ENCODE measurements at places on chromosomes 6 and 20.

DNA sequence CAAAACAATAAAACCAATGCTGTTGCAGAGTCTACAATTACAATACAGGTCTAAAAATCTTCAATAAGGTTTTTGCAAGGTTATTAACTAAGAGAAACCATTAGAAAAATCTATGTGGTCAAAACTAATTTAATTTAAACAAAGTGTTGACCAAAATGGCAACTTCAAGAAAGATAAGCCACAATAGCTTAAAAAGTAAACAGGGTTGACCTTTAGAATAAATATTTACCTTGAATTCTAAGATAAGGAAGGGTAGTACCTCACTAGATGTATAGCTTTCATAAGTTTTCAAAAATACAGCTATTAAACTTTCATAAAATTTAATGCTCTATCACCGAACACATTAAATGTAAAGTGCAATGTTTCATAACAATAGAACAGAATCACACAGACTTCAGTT is 11.4 kb downstream of the RTN4IP1 start:
- no peak for DNase-seq

DNA sequence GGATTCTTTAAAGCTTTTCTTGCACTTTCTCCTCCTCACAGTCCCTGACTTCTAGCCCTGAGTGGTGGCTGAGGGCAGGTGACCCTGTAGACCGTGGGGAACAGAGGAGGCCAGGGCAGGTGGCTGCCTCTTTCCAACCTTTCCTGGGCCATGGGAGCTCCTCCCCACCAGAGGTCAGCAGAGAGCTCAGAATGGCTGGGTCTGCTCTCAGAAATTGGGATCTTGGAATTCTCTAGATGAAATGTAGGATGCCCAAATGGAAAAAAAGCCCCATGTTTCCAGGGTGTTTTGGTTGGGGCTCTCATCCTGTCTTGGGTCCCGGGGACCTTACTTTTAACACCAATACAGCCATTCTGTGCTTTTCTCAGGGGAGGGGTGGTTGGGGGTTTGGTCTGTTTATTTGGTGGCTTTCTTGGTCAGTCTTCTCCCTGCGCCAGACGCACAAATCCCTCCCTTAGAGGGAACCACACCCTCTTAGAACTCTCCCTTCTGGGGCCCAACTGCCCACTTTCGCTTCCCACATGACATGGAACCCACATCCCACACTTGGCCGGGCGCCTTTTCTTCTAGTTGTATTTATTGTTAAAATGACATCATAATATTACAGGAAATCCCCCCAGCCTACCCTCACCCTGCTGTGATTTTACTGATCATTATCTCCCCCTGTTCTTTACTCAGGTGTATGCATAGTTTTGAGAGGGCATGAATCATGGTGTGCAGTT is 17.9 kb downstream of the GNAS start:
- peak; percentile 84 for DNase-seq

GRCh38 chr6:118285791-118286190 is 262.3 kb upstream of the PLN start:
- DNase-seq, result no peak

DNA sequence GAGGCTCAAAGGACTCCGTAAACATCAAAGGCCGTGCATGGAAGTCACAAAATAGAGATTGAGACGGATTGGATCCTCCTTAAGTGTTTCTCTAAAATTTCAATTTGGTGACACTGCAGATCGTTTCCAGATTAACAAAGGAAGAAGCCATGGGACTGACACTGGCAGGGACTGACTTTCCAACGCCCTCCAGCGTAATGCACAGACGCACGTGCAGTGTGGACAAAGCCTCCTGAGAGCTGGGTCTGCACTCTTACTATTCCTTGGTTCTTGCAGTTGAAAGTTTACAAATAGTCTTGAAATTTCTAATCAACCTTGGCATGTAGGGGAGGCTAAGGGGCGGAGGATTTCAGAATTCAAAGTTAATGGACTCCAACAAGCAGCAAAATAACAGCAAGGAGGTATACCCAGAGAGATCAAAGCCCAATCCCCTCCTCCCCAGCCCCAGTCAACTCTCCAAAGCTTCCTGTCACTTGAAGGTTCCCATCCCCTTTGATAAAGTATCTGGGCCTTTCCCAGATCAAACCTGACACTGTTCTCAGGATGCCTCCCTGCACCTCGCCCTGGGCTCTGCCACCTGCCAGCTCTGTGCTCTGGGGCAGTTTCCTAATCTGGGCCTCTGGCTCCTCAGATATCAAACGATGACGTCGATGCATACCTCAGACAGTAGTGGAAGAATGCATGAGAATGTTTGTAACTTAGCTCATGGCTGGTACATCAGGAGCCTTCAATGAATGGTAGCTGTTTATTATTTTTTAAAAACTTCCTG is 106.5 kb upstream of the TRAF3IP2 start:
- DNase-seq, result peak; percentile 83

DNA sequence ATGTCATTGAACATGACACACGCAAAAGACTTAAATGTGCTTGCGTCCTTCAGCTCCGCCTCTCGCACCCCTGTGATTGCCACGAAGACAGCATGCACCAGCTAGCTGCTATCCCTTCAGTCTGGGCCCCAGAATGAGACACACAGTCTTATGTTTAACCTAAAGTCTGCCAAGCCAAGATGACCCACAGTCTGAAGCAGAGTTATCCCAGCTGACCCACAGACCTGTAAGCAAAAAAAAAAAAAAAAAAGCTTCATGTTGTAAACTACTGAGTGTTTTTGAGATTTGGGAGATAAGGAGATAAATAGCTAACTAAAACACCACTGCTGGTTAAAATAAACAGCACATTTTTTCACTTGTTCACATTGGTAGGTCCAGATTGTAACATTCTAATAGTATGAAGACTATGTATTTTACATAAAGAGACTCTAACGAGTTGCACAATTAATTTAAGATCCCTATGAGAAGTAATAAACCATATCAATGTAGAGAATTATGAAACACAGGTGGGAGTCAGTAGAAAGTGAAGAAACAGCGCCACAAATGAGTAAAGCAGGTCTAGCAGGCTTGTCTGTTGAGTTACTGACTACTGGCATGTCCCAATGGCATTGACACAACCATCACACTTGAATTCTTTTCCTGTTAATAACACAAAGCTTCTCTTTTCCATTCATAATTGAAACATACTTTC is 47.4 kb upstream of the CCDC28A start:
- DNase-seq, result peak; percentile 86

GRCh38 chr6:108831104-108831503 is 17.1 kb upstream of the ARMC2 start:
- no peak for DNase-seq

GRCh38 chr6:138620630-138621029 is 121.3 kb upstream of the NHSL1 start:
- DNase-seq, result no peak

GRCh38 chr6:74283532-74283931 is 587.5 kb downstream of the CD109 start:
- DNase-seq, result no peak

DNA sequence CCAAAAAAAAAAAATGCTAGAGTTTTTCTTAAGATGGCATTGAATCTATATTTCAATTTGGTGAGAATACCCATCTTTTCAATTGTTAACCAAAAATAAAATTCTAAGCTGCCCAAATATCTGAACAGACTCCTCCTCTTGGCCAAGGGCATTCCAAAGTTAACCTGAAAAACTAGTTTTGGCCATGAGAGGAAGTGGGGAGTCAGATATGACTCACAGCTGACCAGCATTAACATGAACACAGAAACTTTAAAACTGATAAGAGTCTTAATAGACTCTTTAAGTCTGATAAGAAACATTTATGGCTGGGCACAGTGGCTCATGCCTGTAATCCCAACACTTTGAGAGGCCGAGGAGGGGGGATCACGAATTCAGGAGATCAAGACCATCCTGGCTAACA is 171.3 kb downstream of the FAXC start:
- DNase-seq, result peak; percentile 77

- DNase-seq, result no peak
Observed at GRCh38 chr20:4894409-4894808, 106.9 kb downstream of the SLC23A2 start.

GRCh38 chr6:110195639-110196038 is 15.4 kb downstream of the CDC40 start:
- DNase-seq, result no peak

DNA sequence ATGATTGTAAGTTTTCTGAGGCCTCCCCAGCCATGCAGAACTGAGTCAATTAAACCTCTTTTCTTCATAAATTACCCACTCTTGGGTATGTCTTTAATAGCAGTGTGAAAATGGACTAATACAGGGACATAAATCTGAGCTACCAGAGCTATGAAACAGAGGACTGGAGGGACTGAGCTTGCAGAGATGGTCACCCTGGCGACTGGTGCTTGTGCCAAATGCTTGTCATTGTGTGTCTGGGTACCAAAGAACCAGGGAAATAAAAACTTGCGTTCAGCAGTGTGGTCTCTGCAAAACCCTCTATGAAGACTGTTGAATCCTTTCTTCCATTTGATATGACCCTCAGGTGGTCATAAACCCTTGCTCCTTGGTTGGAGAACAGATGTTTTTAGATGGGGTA is 105.1 kb upstream of the PRL start:
- DNase-seq, result no peak

Measured in trophoblast cell (in vitro differentiated cells and primary cell).